HFFc6 (cell line): ENCODE measurements at places on chromosomes 4 and X. TPM values are rescaled to one million over a fixed set of nuclear protein-coding genes. Genes with fewer than 3 reads are reported as not detected.

The FAM47A gene
- total RNA-seq, result not detected in 3 replicates

GRCh38 chr4:2489841-2490552 lies 21.1 kb downstream of the RNF4 start:
- H3K27me3 ChIP-seq, result peaks cover 2% of the 10 kb centered on the region; the same call in 1 of the 2 replicates
- H3K27ac ChIP-seq, result peak overlapping the region; percentile 72
- no peak for DNase-seq

DNA sequence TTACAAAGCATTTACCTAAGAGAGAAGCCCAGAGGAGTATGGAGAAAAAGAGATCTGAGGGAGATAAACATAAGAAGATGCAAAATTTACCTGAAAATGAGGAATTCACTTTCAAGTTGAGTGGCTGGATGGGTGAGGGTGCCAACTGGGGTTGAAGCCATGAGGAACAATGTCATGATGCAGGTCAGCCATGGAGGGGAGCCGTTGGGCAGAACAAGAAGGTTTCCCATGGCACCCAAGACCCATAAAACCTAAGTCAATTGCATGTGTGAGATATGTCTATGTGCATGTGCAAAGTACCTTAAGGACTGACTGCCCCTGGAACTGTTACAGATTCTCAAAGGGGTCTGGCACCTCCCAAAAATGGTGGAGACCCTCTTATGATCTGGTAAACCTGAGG lies 46.6 kb upstream of the PRRG1 start:
- H3K27me3 ChIP-seq, result no peaks in the 10 kb centered on the region; the same call in 1 of the 2 replicates
- no peaks in the 10 kb centered on the region for H3K36me3 ChIP-seq
- DNase-seq, result peak; percentile 0
- no peaks in the 10 kb centered on the region for H3K4me1 ChIP-seq

DNA sequence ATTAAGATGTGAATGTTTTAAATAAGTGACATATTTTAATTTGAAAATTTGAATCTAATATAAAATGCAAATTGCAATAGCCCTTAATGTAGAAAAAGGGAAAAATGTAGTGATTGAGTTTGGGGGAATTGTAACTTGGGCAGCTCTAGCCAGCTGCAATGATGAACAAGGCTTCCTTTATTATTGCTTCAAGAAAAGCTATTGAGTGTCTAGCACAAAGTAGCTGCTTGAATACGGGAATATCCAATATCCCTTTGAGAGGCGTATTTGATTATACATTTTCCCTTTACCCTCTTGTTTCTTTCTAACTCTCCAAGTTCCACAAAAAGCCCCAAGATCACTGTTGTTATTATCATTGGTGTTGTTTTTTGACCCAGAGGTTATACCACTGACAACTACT lies 21.8 kb downstream of the IL1RAPL1 start:
- H3K36me3 ChIP-seq, result no peaks in the 10 kb centered on the region
- H3K4me3 ChIP-seq, result no peak overlapping the region
- no peaks in the 10 kb centered on the region for H3K27me3 ChIP-seq
- H3K4me1 ChIP-seq, result no peaks in the 10 kb centered on the region

GRCh38 chrX:135973025-135973547 lies 702 bp downstream of the MMGT1 start:
- DNase-seq, result peak; percentile 5
- peak overlapping the region; percentile 98 for H3K4me3 ChIP-seq
- peak overlapping the region; percentile 99 for H3K27ac ChIP-seq
- peaks cover 38% of the 10 kb centered on the region for H3K4me1 ChIP-seq
- peaks cover 2% of the 10 kb centered on the region; the same call in 1 of the 2 replicates for H3K27me3 ChIP-seq
- H3K36me3 ChIP-seq, result no peaks in the 10 kb centered on the region

DNA sequence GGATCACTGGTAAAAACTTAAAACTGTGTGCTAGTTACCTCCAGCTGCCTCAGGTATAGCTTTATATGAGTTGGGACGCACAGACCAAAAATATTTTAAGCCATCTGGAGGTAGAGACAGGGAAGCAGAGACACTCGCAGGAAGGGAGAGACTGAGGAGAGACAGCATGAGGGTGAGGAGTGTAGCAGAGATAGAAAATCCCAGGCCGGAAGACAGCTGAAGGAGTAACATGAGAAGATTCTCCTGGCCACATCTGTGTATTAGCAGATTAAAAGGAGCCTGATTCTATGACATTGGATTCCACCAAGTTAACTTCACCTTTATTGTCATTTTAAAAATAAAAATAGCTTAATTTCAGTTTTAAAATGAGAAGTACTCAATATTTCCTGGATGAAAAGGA lies 84.3 kb downstream of the PDLIM5 start:
- peaks cover 88% of the 10 kb centered on the region for H3K4me1 ChIP-seq
- peaks cover 31% of the 10 kb centered on the region for H3K36me3 ChIP-seq
- no peak overlapping the region for H3K4me3 ChIP-seq
- DNase-seq, result no peak
- no peak overlapping the region for H3K27ac ChIP-seq

DNA sequence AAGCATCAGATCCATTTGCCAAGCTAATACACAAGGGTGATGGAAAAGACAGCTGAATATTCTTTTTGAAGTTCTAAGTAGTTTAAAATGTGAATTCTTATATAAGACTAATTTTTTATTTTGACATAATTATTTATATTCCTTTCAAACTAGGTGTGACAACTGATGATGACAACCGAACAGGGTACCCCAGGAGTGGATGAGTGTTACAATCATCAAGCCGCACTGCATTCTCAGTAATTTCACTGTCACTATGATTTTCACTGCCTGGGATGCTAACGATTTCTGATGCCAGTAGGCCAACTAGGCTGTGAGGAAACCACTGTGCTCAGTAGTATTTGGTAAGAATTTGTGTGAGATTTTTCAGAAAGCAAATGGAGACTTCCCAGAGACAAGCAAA lies 317.5 kb downstream of the ARAP2 start:
- no peak overlapping the region for H3K4me3 ChIP-seq
- no peaks in the 10 kb centered on the region for H3K27me3 ChIP-seq
- H3K4me1 ChIP-seq, result no peaks in the 10 kb centered on the region
- H3K36me3 ChIP-seq, result no peaks in the 10 kb centered on the region
- no peak overlapping the region for H3K27ac ChIP-seq
- no peak for DNase-seq

- H3K4me1 ChIP-seq, result peaks cover 48% of the 10 kb centered on the region
- H3K27ac ChIP-seq, result peak overlapping the region; percentile 93
- H3K36me3 ChIP-seq, result peaks cover 51% of the 10 kb centered on the region
- no peak for DNase-seq
Measured at GRCh38 chr4:108620933-108621905, 843 bp downstream of the RPL34 start.

DNA sequence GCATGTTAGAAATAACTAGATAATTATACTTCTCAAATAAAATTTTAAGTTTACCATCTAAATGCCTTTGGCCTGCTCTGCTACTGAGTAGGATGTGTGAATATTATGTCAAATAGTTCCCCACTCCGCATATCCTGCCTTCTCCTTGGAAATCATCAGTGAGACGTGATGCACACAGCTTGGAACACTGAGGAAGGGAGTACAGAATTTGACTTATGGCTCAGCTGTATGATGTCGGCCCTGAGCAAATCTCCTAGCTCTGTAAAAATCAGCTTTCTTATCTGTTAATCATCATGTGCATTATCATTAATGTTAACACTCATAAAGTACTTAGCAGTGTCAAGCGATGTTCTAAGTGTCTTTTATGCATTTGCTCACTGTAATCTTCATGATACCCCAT lies 241.0 kb upstream of the ANKRD50 start:
- H3K4me3 ChIP-seq, result no peak overlapping the region
- DNase-seq, result no peak
- peaks cover 29% of the 10 kb centered on the region for H3K4me1 ChIP-seq
- H3K27ac ChIP-seq, result no peak overlapping the region
- H3K36me3 ChIP-seq, result peaks cover 7% of the 10 kb centered on the region

The MAGEB2 gene
- not detected in 3 replicates for total RNA-seq

GRCh38 chr4:110634350-110635162 lies 11.7 kb upstream of the PITX2 start:
- peaks cover 28% of the 10 kb centered on the region for H3K27me3 ChIP-seq
- peaks cover 67% of the 10 kb centered on the region for H3K4me1 ChIP-seq
- peak overlapping the region; percentile 93 for H3K4me3 ChIP-seq
- peaks cover 38% of the 10 kb centered on the region for H3K36me3 ChIP-seq
- H3K27ac ChIP-seq, result no peak overlapping the region

DNA sequence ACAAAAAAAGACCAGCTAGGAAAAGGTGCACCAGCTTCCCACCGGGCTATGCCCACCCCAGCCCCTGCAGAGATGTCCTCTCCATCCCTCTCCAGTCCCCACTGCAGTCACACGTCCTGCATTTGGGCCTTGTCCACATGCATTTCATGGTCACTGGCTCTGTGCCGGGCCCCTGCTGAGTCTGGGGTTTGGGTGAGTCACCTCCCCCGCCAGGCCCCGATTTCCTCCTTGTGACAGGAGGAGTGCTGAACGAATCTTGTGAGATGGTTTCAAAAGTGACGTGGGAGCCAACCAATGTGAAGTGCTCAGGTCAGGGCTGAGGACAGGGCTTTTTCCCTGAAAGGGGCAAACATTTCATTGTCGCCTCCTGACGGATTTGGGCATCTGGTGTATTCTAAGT lies 7.1 kb downstream of the CPZ start:
- peaks cover 44% of the 10 kb centered on the region for H3K27me3 ChIP-seq
- H3K4me1 ChIP-seq, result peaks cover 10% of the 10 kb centered on the region
- no peaks in the 10 kb centered on the region for H3K36me3 ChIP-seq
- DNase-seq, result peak; percentile 42

The IL2RG gene
- total RNA-seq, result not detected in 3 replicates

The TCEAL8 gene
- total RNA-seq, result 63.8 to 71.1 TPM (median 67.7 TPM) in 3 replicates

DNA sequence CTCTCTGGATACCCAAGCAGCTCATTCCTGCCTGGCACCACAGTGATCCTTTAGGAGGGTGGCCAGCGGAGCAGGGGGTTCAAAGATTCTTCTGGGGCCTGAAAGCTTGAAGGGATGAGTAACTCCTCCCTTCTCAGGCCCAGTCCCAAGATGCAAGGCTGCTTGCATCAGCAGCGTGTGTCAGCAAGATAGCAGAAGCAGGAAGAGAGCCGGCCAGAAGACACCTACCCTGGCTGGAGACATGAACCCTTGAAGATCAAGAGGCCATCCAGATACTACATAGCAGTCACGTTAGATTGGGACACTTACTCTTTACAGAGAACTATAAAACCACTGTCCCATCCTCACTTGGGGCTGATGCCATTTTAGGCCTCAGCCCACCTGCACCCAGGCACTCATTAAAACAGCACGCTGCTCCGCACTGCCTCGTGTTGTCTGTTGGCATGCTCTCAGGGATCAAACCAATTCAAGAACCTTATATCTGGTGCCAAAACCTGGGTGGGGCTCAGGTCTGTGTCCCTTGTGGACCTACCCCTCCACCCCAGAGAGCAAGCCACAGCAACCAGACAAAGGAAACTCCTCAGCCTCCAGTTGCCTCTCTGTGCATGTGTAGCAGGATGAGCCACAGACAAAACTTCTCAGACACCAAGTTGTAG lies 6.5 kb downstream of the UGT2B17 start:
- no peak overlapping the region for H3K27ac ChIP-seq
- no peak overlapping the region for H3K4me3 ChIP-seq
- no peak for DNase-seq
- H3K36me3 ChIP-seq, result no peaks in the 10 kb centered on the region
